ENCODE measurements at places on chromosomes 12 and 14. TPM values are rescaled to one million over a fixed set of nuclear protein-coding genes. Genes with fewer than 3 reads are reported as not detected.
A peak's percentile ranks its signal among the peaks of the same experiment; 100 is the strongest.

- no peak for ATAC-seq
Observed at GRCh38 chr12:119781804-119782203, 95.3 kb downstream of the CIT start.

GRCh38 chr12:104352106-104352713 is 48.7 kb downstream of the EID3 start:
- no peak for ATAC-seq

GRCh38 chr14:21233457-21234076 is 35.7 kb downstream of the HNRNPC start:
- peak; percentile 43 for ATAC-seq

DNA sequence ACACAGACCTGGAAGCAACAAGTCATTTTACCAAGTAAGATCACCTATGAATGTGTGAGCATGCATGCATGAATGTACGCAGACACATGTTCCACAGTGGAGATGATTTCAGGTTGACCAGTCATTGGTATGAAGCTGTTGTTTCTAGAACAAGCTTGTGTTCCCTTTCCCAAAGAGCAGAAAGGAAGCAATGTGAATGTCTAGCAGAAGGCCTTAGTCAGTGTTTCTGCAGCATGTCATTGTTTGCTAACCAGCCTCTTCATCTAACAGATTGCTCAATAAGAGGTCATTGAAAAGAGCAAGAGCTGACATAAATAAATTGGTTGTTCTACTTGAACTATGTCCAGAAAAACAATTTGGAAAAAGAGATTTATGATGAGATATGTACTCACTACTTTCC is 191.4 kb downstream of the PLCZ1 start:
- ATAC-seq, result no peak

The TMEM253 gene
- total RNA-seq, result not detected

DNA sequence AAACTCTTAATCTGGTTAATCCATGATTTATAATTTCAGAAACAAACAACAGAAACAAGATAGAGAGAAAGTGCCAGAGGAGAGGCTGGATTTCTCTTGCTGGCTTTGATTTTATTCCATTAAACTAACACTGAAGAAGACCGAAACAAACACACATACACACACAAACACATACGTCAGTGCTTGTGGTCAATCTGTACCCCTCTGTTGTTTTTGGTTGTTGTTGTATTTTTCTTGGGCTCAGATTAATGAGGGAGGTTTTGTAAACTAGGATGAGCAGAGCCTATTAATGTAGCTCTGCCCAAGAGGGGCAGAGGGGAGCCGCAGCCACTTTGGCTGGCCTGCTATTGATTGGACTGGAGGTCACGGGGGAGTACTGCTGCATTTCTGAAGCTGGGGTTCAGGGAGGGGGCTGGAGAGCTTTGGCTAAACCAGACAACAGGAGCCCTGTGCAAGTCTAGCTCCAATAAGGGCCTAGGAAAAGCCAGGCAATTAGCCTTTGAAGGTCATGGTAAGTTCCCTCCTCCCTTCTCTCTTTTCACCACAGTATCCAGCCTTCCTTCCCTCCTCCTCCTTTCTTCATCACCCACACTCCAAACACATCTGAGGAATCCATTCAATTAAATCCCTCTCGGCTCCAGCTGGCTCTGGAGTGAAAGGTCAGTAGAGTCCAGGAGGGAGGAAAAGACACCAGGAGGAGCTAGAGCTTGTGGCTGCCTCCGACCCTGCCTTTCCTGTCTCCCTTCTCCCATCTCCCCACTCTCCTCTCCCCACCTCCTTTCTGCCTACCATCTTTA is 344.1 kb upstream of the LMO3 start:
- no peak for ATAC-seq

The BEGAIN gene
- 2.1 TPM for total RNA-seq

DNA sequence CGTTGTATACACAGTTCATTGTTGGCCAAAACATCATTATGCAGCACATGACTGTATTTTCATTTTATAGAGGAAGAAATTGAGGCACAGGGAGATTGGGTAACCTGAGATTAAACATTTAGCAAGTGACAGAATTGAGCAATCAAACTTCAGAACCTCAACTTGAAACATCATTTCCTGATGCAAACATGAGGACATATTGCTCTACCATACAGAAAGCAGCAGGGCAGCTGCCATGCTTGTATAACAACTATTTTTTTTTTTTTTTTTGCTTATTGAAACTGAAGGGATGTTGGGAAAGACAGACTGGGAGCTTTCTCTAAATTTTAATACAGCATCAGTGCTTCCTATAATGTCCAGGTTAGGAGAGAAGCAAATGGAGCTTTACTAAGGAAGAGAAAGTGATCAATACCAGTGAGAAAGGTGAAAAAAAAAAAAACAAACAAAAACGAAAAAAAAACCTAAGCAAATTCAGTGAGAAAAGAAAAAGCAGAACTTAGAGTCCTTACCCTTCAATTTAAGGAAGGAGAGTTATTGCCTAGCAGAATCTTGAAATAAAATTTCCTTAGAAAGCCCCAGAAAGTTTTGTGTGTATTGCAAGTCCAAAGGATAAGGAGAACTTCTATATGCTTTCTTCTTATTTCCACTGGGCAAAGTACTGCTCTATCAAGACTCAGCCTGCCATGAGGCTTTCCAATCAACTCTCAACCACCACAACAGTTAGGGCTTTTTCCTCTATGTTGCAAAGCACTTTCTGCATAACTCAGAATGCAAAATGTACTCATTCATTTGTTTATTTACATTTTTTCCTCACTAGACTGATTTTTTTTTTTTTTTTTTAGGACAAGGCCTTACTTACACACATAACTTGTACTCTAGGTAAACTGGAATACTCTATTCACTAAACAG is 21.6 kb downstream of the BTG1 start:
- ATAC-seq, result peak; percentile 31

- peak; percentile 66 for ATAC-seq
Observed at GRCh38 chr12:124898200-124898922, 16.1 kb downstream of the UBC start.

- peak; percentile 55 for ATAC-seq
Observed at GRCh38 chr14:41606532-41607303, at the start of gene LRFN5. LRFN5 (plus strand) TSS chr14:41606876.

GRCh38 chr14:49972823-49973222 is 79.9 kb downstream of the ARF6 start:
- ATAC-seq, result peak; percentile 65

DNA sequence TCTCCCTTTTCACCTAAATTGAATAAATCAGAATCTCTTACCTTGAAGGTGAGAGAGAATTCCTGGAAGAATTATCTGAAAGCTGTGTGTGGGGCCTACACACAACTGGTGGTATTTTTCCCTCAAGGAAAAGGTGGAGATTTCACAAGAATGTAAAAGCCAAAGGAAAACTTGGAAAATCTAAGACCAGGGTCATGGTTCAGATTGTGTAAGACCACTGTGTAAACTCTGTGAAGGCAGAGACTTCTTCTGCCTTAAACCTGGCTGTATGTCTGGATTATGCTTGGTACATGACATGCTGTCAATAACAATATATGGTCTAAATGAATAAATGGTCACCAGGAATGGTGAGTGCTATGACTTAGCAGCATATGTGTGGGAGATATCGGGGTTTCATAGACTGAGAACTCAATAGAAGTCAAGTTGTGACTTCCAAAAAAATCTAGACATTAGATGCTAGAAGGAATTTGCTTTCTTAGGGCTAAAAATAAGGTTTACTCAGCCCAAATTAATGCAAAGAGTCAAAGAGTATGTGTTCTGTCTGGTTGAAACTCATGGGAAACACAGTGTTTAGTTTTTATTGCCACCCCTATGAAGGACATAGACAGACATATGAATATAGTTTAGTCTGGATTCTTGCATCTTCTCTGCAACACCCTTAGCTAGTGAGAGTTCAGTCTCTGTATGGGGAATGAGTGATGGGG is 163.7 kb downstream of the SNAPC1 start:
- no peak for ATAC-seq

The TESPA1 gene
- total RNA-seq, result 51.1 TPM

- ATAC-seq, result no peak
Observed at GRCh38 chr12:73161970-73162369, 889.8 kb downstream of the TRHDE start.

The INTS13 gene
- total RNA-seq, result 101 TPM

The CD163 gene
- not detected for total RNA-seq

The CFAP73 gene
- total RNA-seq, result 1.2 TPM

GRCh38 chr14:24274101-24274543 is 2.7 kb upstream of the RABGGTA start:
- peak; percentile 81 for ATAC-seq

DNA sequence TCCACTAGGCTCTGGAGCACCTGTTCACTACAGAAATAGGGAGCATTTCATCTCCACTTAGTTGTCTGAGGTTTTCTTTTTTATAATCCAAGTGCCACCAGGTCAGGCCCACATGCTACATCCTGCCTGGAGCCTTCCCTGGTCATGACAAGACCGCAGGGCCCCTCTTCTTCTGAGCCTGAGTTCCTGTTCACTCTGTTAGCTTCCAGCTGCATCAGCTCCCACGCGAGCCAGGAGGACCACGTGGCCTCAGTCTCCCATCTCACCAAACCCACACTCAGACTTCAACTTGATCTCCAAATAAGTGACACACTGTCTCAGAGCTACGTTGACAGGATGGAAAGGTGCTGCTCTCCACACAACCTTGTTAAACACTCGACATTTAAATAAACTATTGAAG is 21.0 kb downstream of the RIMBP2 start:
- no peak for ATAC-seq

DNA sequence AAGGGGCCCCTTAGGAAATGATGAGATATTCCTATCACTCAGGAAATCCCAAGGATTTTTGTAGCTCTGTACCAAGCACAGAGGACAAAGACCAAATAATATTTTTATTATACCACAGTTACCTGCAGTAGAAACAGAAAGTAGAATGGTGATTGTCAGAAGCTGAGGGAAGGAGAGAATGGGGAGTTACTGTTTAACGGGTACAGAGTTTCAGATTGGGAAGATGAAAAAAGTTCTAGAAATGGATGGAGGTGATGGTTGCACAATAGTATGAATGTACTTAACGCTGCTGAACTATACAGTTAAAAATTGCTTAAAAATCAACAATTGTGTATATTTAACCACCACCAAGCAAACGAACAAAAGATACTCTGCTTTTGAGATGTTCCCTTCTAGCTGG is 24.1 kb downstream of the FLVCR2 start:
- no peak for ATAC-seq

DNA sequence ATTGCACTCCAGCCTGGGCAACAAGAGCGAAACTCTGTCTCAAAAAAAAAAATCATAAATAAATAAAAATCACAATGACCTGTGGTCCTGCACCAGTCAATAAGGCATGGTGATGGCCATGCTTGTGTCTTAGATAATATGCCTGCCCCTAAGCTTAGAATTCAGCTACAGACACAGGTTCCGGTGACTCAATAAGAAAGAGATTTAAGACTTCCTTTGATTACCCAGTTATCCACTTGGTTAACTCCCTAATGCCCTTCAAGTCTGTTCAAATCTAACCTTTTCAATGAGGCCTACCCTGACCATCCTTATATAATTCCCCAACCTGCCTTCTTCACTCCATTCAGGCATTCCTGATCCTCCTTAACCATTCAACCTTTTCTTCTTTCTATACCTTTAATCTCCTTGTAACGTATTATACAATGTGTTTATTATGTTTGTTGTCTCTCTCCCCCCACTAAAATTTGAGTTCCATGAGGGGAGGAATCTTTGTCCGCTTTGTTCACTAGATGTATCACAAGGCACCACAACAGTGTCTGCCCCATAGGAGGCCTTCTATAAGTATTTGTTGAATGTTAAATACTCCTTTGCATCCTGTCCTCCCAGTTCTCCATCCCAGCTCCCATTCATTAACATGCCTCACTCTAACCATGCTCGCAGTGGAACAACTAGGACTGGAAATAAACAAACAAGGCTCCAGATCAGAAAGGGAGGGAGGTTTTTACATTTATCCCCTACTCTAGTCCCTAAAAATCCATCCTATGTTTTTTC is 8.9 kb downstream of the MAP4K5 start:
- no peak for ATAC-seq

DNA sequence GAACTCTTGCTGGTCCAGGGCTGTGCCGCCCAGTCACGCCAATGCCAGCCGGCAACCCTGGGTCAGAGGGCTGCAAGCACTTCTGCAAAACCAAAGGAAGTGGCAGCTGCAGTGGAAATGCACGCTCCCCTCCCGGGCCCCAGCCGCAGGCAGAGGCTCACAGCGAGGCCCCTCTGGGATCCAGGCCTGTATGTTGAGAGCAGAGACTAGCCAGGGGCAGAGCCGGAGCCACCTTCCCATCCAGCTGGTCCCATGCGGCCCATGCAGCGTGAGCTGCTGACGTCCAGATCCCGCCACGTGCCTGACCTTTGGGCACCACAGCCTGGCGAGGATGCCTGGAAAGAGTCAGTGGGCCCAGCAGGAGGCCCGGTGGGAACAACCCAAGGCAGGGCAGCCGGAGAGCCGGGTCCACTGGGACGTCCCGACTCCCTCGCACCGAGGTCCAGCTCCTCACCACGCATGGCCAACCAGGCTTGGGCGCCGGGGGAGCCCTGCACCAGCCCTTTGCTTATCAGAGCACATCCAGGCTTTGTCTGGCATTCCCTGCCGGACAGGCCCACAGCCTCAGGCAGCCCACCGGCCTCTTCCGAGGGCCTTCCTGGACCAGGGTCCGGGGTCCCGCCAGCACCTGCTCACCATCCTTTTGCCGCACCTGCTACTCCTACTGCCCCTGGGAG is 4.3 kb downstream of the GPR132 start:
- ATAC-seq, result no peak

DNA sequence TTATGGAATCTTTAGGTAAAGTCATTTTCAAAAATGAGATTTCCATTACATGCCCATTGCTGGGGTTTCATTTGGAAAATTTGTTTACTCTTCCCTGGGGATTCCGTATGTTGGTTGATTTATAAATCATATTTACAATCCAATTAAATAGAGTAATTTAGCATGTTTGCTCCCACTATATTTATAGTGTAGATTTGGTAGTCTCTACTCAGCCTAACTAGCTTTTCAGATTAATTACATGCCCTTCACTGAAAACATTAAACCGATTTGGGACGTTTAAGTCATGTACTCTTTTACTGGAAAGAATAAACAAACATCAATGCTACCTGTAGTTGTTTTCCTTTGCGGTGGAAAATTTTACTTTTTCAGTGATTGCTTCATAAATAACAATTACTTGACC is 10.4 kb downstream of the PAX9 start:
- no peak for ATAC-seq

DNA sequence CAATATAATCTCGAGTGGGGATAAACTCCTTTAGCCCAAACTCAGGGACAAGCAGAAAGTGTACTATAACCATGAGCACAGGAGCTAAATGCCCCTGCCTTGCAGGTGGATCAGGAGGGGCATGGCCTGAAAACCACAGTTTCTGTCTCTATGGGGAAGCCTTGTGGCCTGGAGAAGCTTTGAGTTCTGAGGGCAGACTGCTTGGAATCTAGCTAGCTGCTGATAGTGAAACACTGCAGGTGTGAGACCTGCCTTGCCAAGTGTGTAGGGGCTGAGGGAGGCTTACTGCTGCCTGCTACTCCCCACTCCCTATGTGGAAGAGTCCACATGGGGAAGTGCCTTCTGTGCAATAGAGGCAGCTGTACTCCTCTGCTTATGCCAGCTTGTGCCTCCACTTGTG is 352.3 kb upstream of the OR4E1 start:
- no peak for ATAC-seq

- no peak for ATAC-seq
Observed at GRCh38 chr12:111864913-111865312, 22.9 kb downstream of the MAPKAPK5 start.

Data from activated T-helper 17 cell treated with anti-CD3 and anti-CD28 coated beads, Interleukin-2, amount 50 U/mL, for 72 hours (primary cell).